ENCODE measurements at places on chromosomes 12 and 14.

GRCh38 chr12:5806371-5807089 lies 138.5 kb downstream of the ANO2 start:
- no peak for DNase-seq

GRCh38 chr12:6647083-6647604 lies at the start of gene ACRBP:
Gene ACRBP, minus strand, starts transcription at chr12:6647432. Its CDS starts 66 bp downstream, at chr12:6647366.
- DNase-seq: peak; percentile 42

DNA sequence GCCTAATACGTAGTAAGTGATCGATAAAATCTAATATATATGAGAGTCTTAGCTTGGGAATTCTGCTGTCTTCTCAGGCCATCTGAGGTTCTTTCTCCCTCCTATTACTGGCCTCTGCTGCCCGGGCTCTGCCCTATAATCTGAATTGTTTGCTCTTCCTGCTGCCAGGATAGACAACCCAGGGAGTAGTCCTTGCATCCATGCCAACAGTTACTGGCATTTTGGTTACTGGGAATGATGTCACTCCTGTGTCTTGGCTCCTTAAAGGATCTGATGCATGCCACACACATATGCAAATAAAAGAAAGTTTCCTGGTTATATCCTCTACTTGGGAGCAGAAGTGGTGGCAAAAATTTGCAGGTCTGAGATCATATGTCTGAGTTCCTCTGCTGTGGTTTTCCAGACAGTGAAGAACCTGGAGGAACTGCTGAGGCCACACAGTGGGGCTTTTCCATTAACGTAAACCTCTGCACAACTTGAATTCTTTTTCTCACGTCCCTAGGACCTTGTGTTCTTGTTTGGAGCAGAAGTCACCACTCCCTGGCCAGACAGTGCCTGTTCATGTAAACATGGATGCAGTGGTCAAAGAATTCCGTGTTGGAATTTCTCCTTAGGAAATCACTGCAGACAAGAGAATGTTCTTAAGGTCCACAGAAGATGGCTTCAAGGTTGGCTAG lies 320.6 kb upstream of the TBX3 start:
- no peak for DNase-seq

DNA sequence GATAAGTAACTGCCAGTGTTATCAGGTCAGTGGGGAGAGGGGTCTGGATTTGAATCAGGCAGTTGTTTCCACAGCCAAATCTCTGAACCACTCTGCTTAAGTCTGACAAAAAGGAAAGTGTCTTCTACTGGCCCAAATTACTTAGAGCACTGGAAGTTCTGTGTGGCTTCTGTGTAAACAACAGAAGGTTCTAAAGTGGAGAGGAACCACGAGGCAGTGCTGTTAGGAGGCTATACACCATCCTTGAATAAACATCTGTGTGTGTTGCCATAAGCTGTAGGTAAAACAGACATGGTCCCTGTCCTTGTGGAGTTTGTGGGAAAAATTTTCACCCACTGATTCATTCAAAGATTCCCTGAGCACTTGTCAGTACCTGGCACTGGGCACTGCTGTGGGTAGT lies 50.0 kb downstream of the GALNT4 start:
- DNase-seq: no peak

GRCh38 chr14:72008666-72009065 lies 76.4 kb downstream of the RGS6 start:
- no peak for DNase-seq

Measured in stimulated activated naive CD8-positive, alpha-beta T cell treated with anti-CD3 and anti-CD28 coated beads, Interleukin-15, amount 100 ng/mL, for 72 hours (primary cell).